Stimulated activated naive B cell treated with anti-CD40 and anti-IgM and Interleukin-4, amounts not matched to agents 10 μg/mL and 1 μg/mL and 100 μg/mL, for 72 hours (primary cell): ENCODE measurements at places on chromosomes 4 and X.

- no peak for DNase-seq
- no peak overlapping the region for H3K27ac ChIP-seq
- no peaks in the 10 kb centered on the region for H3K27me3 ChIP-seq
- no peak overlapping the region for H3K4me3 ChIP-seq
These were observed 61.1 kb upstream of the MTM1 start for GRCh38 chrX:150507251-150507856.

GRCh38 chrX:108331126-108331909 lies 106.9 kb downstream of the COL4A6 start:
- H3K4me3 ChIP-seq = no peak overlapping the region
- no peak overlapping the region for H3K27ac ChIP-seq
- no peaks in the 10 kb centered on the region for H3K27me3 ChIP-seq
- no peaks in the 10 kb centered on the region for H3K4me1 ChIP-seq
- DNase-seq = no peak
- no peaks in the 10 kb centered on the region for H3K36me3 ChIP-seq

GRCh38 chr4:141658309-141658708 lies 21.9 kb downstream of the IL15 start:
- no peaks in the 10 kb centered on the region for H3K27me3 ChIP-seq
- H3K36me3 ChIP-seq = no peaks in the 10 kb centered on the region
- H3K27ac ChIP-seq = no peak overlapping the region
- no peak overlapping the region for H3K4me3 ChIP-seq
- no peak for DNase-seq

- no peaks in the 10 kb centered on the region for H3K4me1 ChIP-seq
- no peaks in the 10 kb centered on the region for H3K36me3 ChIP-seq
- no peak for DNase-seq
- no peaks in the 10 kb centered on the region for H3K27me3 ChIP-seq
- H3K4me3 ChIP-seq = no peak overlapping the region
These were observed 199.0 kb upstream of the CXXC4 start for GRCh38 chr4:104693601-104694201.

DNA sequence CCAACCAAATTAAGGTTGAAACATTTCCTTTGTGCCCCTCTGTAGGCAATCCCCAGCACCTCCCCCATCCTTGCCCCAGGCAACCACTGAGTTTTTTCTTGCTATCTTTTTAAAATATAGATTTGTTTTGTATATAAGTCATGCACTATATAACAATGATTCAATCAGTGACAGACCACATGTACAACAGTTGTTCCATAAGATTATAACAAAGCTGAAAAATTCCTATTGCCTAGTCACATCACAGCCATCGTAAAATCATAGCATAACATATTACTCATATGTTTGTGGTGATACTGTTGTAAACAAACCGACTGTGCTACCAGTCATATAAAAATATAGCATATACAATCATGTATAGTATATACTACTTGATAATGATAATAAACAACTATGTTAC lies 211.9 kb upstream of the NRK start:
- no peak for DNase-seq
- H3K36me3 ChIP-seq = no peaks in the 10 kb centered on the region
- H3K27ac ChIP-seq = no peak overlapping the region
- no peaks in the 10 kb centered on the region for H3K4me1 ChIP-seq

DNA sequence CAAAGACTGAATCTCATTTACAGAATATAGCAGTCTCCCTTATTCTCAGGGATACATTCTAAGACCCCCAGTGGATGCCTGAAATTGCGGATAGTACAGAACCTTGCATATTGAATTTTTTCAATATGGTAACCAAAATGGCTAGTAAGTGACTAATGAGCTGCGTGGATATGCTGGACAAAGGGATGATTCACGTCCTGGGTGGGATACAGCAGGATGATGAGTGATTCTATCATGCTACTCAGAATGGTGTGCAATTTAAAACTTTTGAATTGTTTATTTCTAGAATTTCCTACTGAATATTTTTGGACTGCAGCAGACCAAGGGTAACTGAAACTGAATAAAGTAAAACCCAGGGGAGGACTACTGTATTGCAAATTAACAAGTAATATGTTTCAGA lies 66.7 kb downstream of the STAG2 start:
- no peak for DNase-seq
- H3K36me3 ChIP-seq = no peaks in the 10 kb centered on the region
- H3K4me3 ChIP-seq = no peak overlapping the region
- no peaks in the 10 kb centered on the region for H3K27me3 ChIP-seq
- no peak overlapping the region for H3K27ac ChIP-seq

- H3K4me3 ChIP-seq = no peak overlapping the region
- no peaks in the 10 kb centered on the region for H3K4me1 ChIP-seq
- H3K27ac ChIP-seq = no peak overlapping the region
- H3K27me3 ChIP-seq = no peaks in the 10 kb centered on the region
These were observed 1622.4 kb upstream of the PCDH10 start for GRCh38 chr4:131526686-131527085.

GRCh38 chr4:118683513-118683912 lies 1.7 kb upstream of the METTL14 start:
- peaks cover 15% of the 10 kb centered on the region for H3K4me1 ChIP-seq
- no peak overlapping the region for H3K4me3 ChIP-seq
- H3K36me3 ChIP-seq = no peaks in the 10 kb centered on the region
- no peaks in the 10 kb centered on the region for H3K27me3 ChIP-seq
- no peak for DNase-seq
- H3K27ac ChIP-seq = no peak overlapping the region

DNA sequence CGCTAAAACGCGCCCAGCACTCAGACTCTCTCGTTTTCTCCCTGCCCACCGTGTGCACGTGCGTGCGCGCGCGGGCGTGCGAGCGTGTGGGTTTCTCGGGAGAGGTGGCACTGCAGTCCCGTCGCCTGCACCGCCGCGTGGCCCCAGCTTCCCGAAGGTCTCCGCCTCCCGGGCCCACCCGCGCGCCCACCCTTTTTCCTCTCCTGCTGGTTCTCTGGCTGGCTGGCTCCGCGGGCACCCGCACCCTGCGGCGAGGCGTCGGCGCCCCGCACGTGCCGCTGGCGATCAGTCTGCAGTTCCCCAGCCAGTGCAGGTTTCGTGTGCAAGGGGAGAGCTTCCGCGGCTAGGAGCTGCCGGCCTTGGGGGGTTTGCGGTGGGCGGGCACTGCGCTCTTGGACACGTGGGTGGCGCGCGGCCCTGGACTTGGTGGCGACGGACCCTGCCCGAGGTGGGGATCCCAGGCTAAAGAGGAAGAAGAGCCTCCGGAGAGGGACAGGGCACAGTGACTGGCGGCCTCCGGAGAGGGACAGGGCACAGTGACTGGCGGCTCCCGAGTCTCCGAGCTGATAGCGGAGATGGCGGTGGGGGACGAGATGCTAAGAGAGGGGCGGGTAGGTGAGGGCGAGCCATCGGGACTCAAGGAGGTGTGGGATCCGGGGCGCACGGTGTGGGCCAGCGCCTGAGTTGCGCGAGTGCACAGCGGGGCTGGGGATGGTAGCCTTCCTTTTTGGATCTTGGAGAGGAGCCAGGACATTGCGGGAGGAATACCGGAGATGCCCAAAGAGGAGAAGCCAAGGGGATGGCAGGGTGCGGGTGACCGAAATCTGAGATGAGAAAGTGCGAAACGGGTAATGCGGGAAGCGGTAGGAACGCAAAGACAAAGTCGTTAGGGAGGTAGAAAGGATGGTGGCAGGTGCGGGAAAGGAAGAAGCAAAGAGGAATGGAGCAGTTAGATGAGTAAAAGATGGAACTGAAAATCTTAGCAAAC lies at the start of gene FAM184B:
TSS of gene FAM184B (minus strand) at position 322 of the 988 bp plus-strand sequence. CDS start 322 bp downstream, outside the sequence.
- no peak for DNase-seq
- no peak within 1 kb of the TSS for H3K27ac ChIP-seq
- peaks cover 3% of the 10 kb centered on the region for H3K36me3 ChIP-seq
- H3K4me3 ChIP-seq = peak within 1 kb of the TSS; percentile 64

DNA sequence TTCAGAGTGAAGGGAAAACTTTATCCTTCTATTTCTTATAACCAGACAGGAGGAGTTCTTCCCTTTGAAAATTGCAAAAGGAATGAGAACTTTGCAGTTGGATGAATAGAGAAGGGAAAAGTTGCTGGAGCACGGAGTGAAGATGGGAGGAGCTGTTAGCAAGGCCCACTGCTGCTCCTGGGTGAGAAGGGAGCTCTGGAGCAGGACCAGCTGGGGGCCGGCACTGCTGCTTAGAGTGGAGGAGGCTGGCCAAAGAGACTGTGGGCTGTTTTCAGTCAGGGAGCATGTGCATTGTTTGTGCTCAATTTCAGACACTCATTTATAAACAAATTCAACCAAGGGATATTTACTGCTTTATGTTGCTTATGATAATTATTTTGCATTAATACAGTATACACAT lies 164.2 kb downstream of the STIM2 start:
- H3K4me3 ChIP-seq = no peak overlapping the region
- H3K27me3 ChIP-seq = no peaks in the 10 kb centered on the region
- peak overlapping the region; percentile 48 for H3K27ac ChIP-seq

DNA sequence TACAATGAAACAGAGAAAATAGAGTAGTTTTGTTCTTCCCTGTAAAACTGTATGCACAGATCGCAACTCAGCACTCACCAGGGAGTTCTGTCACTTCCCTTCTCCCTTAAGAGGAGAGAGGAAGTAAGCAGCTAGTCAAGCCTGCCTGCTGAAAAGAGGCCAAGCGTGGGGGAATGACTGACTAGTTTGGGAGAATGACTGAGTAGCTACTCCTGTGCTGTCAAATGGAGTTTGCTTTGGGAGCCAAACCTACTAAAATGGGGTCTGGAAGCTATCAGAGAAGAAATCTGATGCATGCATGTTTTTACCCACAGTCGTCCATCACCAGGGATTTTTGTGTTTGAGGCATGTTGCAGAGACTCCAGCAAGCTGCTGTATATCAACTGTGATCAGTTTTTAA lies 54.6 kb upstream of the LHFPL1 start:
- no peak overlapping the region for H3K27ac ChIP-seq
- H3K27me3 ChIP-seq = no peaks in the 10 kb centered on the region
- H3K36me3 ChIP-seq = no peaks in the 10 kb centered on the region
- DNase-seq = no peak
- peak overlapping the region; percentile 38 for H3K4me3 ChIP-seq

GRCh38 chrX:14295426-14295825 lies 233.9 kb upstream of the GLRA2 start:
- no peak for DNase-seq
- H3K4me1 ChIP-seq = no peaks in the 10 kb centered on the region
- no peaks in the 10 kb centered on the region for H3K36me3 ChIP-seq
- H3K4me3 ChIP-seq = no peak overlapping the region

- H3K27me3 ChIP-seq = peaks cover under 1% of the 10 kb centered on the region
- no peak for DNase-seq
- H3K36me3 ChIP-seq = no peaks in the 10 kb centered on the region
These were observed 23.8 kb downstream of the COL25A1 start for GRCh38 chr4:109278594-109279031.

- H3K4me1 ChIP-seq = peaks cover 21% of the 10 kb centered on the region
- no peak overlapping the region for H3K27ac ChIP-seq
- H3K36me3 ChIP-seq = peaks cover 2% of the 10 kb centered on the region
- H3K27me3 ChIP-seq = no peaks in the 10 kb centered on the region
- no peak overlapping the region for H3K4me3 ChIP-seq
These were observed 139.6 kb downstream of the SPRY1 start for GRCh38 chr4:123536225-123536624.

DNA sequence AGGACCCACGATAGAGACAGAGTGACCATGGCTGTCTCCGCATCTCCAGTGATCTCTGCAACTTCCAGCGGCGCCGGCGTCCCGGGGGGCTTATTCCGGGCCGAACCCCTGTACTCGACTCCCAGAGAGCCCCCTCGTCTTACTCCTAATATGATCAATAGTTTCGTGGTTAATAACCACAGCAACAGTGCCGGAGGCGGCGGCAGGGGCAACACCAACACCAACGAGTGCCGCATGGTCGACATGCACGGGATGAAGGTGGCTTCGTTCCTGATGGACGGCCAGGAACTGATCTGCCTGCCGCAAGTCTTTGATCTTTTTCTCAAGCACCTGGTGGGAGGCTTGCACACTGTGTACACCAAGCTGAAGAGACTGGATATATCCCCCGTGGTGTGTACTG lies 343 bp downstream of the DACH2 start:
- DNase-seq = no peak
- peaks cover 35% of the 10 kb centered on the region for H3K27me3 ChIP-seq
- H3K4me1 ChIP-seq = peaks cover 11% of the 10 kb centered on the region

GRCh38 chrX:94216738-94217137 lies 542.7 kb downstream of the FAM133A start:
- H3K27ac ChIP-seq = no peak overlapping the region
- H3K36me3 ChIP-seq = no peaks in the 10 kb centered on the region
- H3K4me1 ChIP-seq = no peaks in the 10 kb centered on the region
- DNase-seq = no peak

DNA sequence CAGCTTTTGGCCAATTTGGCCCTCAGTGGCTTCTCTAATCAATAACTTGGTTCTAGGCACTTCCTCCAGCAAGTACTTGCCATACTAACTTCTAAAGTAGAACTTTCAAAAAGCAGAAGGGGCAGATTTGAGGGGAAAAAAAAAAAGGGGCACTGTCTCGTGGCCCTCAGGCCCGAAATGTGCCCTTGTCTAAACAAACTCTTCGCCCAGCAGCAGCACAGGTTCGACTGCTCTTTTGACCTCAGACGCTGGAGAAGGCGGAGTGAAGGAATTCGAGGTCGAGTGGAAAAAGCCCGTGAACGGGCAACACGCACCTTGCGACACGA lies 775 bp downstream of the GRPEL1 start:
- H3K36me3 ChIP-seq = peaks cover 13% of the 10 kb centered on the region
- peaks cover 10% of the 10 kb centered on the region for H3K27me3 ChIP-seq
- H3K27ac ChIP-seq = peak overlapping the region; percentile 95
- H3K4me3 ChIP-seq = peak overlapping the region; percentile 96
- DNase-seq = no peak

DNA sequence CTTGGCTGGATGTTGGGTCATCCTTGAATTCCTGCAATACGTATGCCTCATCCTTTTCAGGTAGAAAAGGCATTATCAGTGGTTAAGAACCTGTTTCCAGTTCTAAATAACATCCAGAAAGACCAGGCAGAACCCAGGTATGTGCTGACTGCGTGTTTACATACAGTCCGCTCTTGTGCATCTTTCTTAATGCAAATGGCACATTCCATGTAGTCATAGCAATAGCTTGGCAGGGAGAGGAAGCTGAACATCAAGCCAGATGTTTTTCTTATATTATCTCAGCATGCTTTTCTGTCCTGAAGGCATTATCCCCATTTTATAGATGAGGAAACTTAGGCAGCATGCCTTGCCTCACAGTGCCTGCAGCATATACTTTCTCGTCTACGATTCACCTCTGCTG lies 2.1 kb downstream of the DCLK2 start:
- no peak overlapping the region for H3K4me3 ChIP-seq
- H3K27me3 ChIP-seq = peaks cover 18% of the 10 kb centered on the region
- DNase-seq = no peak

DNA sequence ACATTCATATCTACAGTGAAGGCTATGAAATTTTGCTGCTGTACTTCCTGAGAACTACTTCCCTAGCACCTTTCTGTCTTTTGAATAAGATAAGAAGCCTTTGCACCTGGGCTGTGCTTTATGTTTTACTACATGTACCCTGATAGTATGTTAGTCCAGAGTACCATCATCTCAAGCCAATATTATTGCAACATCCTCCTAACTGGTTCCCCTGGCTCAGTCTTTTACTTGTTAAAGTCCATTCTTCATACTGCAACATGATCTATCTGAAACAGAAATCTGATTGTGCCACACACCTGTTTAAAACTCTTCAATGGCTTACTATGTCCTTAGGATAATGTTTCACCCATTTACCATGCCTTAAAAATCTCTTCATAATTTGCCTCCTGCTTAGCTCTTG lies 102.3 kb downstream of the AGTR2 start:
- no peak overlapping the region for H3K4me3 ChIP-seq
- H3K36me3 ChIP-seq = no peaks in the 10 kb centered on the region
- H3K4me1 ChIP-seq = no peaks in the 10 kb centered on the region
- DNase-seq = no peak
- H3K27me3 ChIP-seq = no peaks in the 10 kb centered on the region

GRCh38 chr4:1793940-1794808 lies 1.1 kb downstream of the FGFR3 start:
- H3K27ac ChIP-seq = no peak overlapping the region
- peaks cover 19% of the 10 kb centered on the region for H3K27me3 ChIP-seq
- H3K4me3 ChIP-seq = no peak overlapping the region
